M059J (cell line): ENCODE measurements at places on chromosomes 11 and 22. TPM values are rescaled to one million over a fixed set of nuclear protein-coding genes. Genes with fewer than 3 reads are reported as not detected.

- peak; percentile 51 for DNase-seq
Observed at GRCh38 chr22:32473388-32473952, 1.1 kb upstream of the FBXO7 start.

The PTPN5 gene
- total RNA-seq, result not detected in 2 replicates

GRCh38 chr11:73074319-73074718 is 67.8 kb downstream of the FCHSD2 start:
- no peak for DNase-seq

GRCh38 chr11:79294845-79295731 is 145.7 kb downstream of the TENM4 start:
- DNase-seq, result no peak

- DNase-seq, result no peak
Observed at GRCh38 chr11:72697814-72698213, 23.6 kb upstream of the PDE2A start.

DNA sequence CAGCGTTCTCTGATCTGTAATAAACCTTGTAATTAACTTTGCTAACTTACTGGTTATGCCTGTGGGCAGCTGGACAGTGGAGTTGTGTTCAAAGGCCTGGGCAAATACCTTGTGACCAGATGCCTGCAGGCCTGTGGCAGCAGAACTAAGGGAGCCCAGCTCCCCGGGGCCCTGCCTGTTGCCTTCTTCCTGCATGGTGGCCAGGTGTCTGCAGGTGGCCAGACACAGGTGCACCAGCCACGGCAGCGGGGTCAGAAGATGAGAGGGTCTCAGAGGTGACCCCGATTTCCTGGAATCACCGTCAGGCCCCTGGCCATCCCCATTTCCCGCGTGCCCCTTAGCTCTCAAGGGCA is 127.2 kb downstream of the OSBP2 start:
- no peak for DNase-seq
